Epithelial cell of prostate (primary cell): ENCODE measurements at places on chromosomes 13 and 19.
A peak's percentile ranks its signal among the peaks of the same experiment; 100 is the strongest.

DNA sequence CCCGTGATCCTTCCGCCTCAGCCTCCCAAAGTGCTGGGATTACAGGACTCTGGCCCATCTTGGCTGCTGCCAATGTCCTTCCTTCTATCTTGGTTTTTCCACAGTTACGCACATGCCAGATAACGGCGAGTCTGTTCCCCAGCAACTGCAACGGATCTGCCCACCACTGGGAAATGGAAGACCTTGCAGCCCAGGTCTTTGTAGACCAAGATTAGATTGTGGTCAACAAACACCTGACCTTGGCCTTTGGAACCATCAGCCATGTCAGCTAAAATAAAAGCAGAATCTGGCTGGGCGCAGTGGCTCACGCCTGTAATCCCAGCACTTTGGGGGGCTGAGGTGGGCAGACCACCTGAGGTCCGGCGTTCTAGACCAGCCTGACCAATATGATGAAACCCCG lies 10.4 kb upstream of the LDLR start:
- DNase-seq: no peak

- DNase-seq: no peak
Observed at GRCh38 chr13:44431150-44431549, 57.5 kb downstream of the SERP2 start.

- no peak for DNase-seq
Observed at GRCh38 chr13:95447814-95448213, 104.7 kb upstream of the CLDN10 start.

DNA sequence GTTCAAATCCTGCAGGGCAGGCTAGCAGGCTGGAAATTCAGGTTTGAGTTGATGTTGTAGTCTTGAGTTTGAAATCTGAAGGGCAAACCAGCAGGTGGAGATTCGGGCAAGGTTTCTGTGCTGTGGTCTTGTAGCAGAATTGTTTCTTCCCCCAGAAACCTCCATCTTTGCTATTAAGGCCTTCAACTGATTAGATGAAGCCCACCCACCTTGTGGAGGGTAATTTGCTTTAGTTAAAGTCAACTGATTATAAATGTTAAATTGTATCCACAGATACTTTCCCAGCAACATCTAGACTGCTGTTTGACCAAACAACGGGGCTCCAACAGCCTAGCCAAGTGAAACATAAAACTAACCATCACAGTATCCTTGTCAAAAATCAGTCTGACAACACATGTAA lies 9.4 kb downstream of the IPO5 start:
- DNase-seq: no peak

DNA sequence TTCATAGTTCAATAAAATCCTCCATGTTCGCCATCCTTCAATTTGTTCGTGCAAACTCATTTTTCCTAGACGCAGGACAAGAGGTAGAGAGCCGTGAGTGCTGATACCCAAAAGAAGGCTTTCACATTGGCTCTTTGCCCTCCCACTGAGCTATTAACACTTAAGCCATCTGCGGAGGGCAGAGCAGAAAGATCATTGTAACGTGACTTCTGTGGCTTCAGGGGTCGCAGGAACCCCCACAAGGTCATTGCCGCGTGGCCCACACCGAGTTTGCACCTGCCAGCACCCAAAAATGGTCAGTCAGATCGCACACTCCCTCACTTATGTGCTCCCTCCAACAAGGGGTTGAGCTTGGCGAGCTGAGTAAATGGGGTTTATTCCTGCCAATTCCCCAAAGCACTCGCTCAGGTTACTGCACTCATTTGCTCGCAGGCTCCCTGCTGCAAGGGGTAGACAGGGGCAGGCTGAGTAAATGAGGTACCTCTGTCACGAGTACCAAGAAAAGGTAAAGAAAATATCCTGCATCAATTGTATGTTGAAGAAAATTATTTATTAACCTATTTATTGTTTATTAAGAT lies 144.1 kb downstream of the PRR20E start:
- no peak for DNase-seq

GRCh38 chr13:59533561-59534555 lies 629.9 kb downstream of the DIAPH3 start:
- DNase-seq: peak; percentile 14

DNA sequence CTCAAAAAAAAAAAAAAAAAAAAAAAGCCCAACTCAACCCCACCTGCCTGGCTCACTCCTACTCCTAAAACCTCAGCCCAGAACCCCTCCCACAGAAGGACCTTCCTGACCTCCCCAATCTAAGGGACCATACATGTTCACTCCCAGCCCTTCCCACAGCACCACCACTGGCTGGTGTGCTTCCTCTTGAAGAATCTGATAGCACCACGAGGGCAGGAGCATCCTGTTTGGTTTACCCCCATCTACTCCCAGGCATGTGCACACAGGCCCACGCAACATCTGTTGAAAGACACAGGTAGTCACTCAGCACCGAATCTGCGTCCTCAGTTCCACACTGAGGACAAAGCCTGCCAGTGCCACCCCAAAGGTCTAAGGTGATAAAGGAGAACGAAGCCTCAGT lies 8.2 kb downstream of the LATS2 start:
- DNase-seq: no peak

- peak; percentile 41 for DNase-seq
Observed at GRCh38 chr19:31349160-31349881, at the start of gene TSHZ3. TSS of gene TSHZ3 (minus strand) at chr19:31349436. CDS start at chr19:31349219, 217 bp downstream.

DNA sequence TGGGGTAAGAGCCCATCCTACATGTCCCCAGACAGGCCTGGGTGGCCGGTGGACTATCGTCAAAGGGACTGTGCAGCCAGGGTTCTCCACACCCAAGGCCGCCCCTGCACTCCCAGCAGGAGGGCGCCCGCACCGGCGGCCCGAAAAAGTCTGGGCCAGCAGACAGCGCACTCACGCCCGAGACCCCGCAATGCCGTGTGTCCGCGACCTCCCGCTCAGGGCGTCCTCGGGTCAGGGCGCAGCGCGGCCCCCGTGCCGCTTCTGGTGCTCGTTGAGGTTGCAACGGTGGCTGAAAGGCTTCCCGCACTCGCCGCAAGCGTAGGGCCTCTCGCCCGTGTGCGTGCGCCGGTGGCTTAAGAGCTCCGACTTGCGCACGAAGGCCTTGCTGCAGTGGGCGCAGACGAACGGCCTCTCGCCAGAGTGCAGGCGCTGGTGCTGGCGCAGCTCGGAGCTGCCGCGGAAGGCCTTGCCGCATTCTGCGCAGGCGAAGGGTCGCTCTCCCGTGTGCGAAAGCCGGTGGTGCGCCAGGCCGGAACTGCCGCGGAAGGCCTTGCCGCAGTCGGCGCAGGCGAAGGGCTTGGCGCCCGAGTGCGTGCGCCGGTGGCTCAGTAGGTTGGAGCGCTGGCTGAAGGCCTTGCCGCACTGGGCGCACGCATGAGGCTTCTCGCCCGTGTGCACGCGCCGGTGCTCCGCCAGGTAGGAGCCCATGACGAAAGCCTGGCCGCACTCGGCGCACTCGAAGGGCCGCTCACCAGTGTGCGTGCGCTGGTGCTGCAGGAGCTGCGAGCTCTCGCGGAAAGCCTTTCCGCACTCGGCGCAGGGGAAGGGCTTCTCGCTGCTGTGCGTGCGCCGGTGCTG lies 2.8 kb upstream of the A1BG start:
- DNase-seq: no peak

DNA sequence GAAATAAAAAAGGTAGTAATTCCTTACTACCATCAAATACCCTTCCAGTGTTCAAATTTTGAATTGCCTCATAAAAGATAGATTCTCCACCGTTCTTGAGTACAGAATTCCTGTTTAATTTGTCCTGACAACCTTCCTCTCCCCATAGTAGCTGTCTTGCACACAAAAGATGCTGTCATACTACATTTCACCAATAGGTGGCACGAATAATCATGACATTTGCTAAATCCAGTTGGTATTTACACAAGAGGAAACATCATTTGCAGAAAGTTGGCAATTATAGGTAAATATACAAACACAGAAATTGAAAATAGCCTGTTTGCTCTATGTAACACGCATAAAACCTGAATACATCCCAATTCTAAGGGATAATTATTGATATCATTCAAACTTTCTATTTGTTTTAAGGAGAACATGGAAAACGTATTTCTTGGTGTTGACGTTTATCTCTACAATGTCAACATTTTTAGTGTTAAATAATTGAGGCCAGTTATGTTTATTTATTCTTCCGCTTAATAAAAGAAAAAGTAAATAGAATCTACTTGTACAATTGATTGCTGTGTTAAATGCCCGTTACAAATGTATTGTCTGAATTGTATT lies 58.3 kb upstream of the CLDN10 start:
- no peak for DNase-seq

GRCh38 chr13:45258334-45258675 lies 57.5 kb upstream of the KCTD4 start:
- DNase-seq: no peak

DNA sequence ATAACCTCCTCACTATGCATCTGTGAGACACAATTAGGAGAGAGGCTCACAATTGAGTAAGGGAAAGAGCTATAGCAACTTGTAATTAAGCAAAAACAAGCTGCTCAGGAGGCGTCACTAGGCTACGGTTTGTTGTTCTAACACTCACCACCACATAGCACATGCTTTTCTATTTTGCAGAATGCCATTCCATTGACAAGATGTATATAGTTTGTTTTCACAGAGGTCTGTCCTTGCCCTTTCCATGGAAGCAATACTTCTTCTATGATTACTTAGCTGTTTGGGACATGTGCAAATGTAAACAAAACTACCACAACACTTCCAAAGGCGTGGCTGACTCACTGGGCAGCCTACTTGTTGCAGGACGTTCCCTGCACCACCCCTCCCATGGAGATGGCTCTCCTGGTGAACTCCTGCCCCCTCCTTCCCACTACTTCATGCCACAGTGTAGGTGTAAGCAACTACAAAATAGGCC lies 33.9 kb upstream of the FAM216B start:
- peak; percentile 75 for DNase-seq

DNA sequence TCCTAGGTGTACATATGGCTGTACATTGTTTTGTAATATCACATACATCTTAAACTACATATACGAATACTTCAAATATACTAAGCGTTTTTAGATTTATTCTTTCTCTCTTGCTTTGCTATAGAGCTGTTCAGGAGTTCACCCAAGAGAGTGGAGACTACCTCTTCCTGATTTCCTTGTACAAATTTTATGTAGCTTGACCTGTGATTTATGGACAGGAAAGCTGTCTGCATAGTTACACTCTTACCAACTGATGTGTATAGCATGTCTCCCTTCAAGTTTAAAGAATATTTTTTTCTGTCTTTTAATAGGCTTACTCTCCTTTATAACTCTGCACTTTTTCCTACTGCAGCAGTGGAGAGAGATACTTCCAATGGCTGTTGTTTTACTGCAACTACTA lies 428.7 kb downstream of the NDFIP2 start:
- no peak for DNase-seq

DNA sequence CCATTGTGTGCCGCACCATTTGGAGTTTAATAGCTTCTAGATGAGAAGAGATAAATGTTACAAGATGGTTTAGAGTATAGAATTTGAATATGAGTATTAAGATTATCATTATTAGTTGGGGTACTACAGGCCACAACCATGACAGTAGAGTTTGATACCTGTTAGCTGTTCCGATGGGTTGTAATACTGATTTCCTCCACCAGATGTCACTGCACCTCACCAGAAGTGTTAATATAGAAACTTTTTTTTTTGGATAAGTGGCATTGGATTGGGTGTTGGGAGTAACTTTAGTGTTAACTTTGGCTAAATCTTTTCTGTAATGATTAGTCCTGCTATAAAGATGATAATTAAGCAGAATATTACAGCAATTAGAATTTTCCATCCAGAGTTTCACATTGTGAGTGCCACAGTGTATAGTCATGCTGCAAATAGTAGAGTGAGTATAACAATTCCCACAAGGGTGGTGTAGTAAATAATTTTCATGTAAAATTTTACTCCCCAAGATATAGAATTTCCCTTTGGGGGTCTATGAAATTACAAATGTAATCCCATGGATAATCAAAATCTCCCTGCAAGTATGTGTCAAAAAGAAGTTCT lies 56.3 kb downstream of the PSG3 start:
- no peak for DNase-seq

DNA sequence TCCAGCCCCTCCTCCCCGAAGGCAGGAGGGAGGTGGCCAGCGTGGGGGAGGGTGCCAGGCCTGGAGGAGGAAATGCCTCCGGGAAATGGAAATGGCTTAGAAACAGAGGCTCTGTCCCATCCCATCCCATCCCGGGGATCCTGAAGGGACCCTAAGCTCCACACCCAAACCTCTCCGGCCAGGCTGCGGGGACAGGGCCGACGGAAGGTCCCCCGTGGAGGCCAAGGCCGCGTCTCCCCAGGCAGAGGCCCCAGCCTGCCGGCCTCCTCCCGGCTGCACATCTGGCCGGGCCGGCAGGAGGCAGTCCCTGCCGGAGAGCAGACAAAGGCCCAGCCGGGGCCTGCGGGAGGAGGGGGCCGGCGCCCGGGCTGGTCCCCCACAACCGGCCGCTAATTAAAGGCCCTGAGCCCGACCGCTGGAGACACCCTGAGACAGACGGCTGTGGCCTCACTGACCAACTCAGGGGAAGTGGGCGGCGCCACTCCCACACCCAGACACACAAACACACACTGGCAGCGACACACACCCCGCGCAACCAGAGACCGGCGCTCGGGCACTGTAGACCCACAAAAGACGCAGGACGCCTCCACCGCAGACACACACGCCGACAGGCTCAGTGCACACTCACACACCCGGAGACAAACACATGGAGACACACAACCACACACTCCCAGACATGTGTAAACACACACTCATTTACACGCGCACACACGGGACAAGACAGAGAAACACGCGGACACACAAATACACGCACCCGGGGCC lies 1.1 kb downstream of the ADAMTS10 start:
- no peak for DNase-seq

DNA sequence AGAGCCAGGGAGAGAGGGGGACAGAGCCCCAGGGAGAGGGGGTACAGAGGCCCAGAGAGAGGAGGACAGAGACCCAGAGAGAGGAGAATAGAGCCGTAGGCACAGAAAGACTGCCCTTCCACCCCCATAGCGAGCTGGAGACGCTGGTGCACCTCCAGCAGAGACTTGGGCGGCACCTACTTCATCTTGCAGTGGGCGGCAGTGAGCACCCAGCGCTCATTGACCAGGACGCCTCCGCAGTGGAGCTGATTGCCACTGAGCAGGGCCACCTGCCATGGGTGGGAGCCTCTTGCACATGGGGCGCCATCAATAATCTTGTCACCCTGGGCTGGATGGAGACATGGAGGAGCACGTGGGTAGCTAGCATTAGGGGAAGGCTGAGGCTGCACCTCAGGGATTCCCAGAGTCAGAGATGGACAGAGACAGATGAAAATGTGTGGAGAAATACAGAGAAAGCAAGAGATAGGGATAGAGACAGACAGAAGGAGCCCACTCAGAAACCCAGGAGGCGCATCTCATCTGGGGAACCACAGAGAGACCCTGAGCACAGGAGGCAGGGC lies 2.0 kb downstream of the KLK7 start:
- DNase-seq: no peak

DNA sequence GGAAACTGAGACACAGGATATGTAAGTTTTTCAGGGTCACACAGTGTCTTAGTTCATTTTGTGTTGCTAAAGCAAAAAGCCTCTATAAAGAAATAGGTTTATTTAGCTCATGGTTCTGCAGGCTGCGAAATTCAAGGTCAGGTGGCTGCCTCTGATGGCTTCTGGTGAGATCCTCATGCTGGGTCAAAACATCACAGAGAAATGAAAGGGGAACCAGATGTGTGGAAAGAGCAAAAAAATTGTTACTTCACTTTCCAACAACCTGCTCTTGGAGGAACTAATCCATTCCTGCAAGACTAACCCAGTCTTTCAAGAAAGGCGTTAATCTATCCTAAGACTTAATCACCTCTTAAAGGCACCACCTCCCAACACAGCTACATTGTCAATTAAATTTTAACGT lies 64.2 kb upstream of the UBL3 start:
- DNase-seq: no peak
